ENCODE measurements at places on chromosomes 12 and 14.

- DNase-seq, result no peak
These were observed 45.8 kb upstream of the IQSEC3 start for GRCh38 chr12:20757-21156.

GRCh38 chr12:13004361-13004760 is 4.3 kb upstream of the HEBP1 start:
- no peak for DNase-seq

DNA sequence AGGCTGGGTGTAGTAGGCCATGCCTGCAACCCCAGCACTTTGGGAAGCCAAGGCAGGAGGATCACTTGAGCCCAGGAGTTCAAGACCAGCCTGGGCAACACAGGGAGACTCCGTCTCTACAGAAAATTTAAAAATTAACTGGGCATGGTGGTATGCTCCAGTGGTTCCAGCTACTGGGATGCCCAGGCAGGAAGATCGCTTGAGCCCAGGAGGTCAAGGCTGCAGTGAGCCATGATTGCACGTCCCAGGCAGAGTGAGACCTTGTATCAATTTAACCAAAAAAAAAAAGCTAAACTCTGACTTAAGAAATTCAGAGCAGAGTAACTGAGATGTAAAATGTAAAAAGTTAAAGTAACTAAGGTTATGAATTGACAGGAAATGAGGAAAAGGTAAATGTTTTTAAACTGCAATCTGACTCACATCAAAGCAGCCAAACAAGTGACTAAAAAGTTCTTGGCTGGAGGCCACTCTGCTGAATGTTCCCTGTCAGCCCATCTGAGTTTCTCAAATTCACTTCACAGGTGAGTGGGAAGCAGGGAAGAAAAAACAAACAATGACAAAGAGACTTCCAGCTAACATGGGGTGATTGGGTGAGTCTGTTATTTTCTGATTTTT is 21.3 kb downstream of the PRKD1 start:
- no peak for DNase-seq

- DNase-seq, result no peak
These were observed 811 bp downstream of the ACYP1 start for GRCh38 chr14:75063013-75063412.

GRCh38 chr12:123126294-123127181 is 24.4 kb downstream of the PITPNM2 start:
- DNase-seq, result no peak

GRCh38 chr12:19183121-19183838 is 53.7 kb downstream of the PLEKHA5 start:
- DNase-seq, result no peak

- DNase-seq, result no peak
These were observed 27.9 kb upstream of the CEBPE start for GRCh38 chr14:23146980-23147379.

- no peak for DNase-seq
These were observed 4.5 kb upstream of the NUMB start for GRCh38 chr14:73462815-73463214.

DNA sequence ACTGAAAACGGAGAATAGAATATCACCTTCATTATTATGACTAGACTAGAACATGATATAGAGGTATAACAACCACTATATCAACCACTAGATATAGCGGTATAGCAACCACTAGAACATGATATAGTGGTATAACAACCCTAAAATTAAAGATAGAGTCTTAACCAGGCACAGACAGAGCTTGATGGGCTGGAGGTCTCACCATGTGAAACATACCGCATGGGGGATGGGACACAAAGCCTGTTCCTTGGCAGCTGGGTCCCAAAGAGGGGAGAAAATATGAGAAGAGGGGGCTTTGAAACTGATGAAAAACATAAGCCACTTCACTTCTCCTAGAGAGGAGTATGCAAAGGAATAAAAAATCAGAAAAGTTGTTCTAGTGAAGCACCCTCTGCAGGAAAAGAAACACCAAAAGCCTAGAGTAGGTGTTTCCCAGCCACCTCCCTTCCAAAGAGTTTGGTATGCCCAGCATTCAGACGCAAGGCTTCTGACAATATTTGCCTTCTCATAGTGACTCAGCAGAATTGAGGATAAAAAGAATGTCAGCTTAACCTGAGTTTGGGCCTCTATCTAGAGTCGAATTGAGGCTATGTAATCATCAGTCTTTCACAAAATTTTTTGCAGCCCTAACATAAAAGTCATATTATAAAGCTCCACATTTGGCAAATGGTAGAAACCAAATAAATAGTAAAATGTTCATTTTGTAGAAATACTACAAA is 316.4 kb downstream of the NOVA1 start:
- no peak for DNase-seq

DNA sequence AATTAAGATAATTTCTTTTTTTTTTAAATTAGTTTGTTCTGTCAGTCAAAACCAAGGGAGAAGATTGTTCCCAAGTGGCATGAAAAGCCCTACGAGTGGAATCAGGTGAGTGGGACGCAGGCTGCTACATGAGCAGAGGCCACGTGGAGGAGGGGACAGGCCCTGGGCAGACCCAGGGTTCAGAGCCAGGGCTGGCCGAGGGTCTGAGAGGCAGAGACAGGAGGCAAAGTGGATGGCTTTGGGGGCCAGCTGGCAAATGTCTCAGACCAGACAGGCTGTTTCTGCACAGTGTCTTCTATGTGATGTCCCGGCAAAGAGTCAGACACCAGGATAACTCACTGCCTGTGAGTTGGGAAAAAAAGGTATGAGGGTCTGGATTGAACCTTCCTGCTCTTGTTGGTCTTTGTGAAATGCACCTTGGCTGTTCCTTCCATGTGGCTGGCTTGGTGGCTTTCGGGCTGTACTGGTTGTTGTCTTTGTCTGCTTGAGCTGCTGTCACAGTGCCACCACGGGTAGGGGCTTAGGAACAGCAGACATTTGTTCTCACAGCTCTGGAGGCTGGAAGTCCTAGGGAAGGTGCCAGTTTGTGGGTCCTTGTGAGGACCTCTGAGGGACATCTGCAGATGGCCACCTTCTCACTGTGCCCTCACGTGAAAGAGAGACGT is 35.8 kb upstream of the ASPG start:
- DNase-seq, result no peak

- no peak for DNase-seq
These were observed 16.4 kb downstream of the FOS start for GRCh38 chr14:75295061-75295461.

- no peak for DNase-seq
These were observed 118.9 kb downstream of the VEZT start for GRCh38 chr12:95336387-95337067.

DNA sequence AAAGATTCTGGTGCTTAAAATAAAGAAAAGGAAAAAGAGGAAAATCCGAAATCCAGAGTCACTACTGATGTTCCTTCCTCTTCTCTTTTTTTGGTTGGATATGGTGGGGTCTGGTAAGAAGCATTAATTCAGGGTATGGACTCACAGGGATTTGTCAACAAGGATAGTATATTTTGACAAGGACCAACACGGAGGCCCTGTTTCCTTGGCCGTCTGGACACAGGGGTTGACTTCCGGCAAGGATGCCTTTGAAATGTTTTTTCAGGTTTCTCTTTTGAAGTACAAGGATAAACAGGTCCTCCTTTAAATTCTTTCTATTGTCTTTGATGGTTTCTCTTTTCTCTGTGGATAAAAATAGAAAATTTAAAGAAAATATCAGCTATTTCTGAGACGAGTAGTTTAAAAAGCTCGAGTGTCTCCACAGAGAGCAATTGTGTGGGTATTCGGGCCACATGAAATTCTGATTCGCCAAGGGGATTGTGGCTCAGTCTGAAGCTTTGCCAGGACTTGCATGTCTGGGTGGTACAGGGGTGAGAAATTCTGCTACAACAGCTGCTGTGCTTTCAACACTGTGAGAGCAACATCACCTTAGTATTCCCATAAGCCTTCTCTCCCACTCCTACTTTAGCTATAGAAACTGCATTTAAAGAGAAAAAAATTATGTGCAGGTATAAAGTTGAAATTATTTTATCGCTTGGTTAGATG is 88.5 kb upstream of the CSRP2 start:
- no peak for DNase-seq

GRCh38 chr12:56804169-56804568 is 41.0 kb downstream of the HSD17B6 start:
- DNase-seq, result no peak

DNA sequence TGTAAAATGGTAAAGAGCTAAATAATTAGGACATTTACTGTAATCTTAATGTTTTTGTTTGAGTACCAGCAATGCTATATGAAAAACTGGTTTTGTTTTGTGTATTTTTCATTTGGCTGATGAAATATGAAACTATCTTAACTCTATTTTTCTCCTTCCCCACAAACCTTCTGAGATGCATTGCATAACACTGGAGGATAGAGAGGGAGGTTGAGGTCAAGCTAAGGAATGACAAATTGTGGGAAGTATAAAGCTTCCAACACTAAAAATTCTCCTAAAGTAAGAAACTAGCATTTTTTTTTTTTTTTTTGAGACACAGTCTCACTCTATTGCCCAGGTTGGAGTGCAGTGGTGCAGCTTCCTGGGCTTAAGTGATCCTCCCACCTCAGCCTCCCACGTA is 31.5 kb upstream of the SRP54 start:
- no peak for DNase-seq

DNA sequence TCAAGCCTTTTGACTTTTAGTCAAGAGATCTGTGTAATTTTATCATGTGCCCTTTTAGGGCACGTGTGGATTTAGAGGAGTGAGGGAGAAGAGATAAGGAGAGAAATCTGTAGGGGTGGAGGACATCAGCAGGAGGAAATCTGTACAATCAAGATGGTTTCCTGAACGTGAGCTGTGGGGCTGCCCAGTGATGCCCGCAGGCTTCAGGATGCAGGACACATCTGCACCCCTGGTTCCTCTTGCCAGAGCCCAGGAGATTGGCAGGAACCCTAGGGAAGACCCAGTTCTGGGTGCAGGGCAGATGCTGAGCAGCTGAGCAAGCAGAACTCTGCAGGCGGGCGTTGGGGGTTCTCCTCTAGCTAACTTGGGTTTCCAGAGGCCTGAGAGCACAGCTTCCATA is 11.6 kb upstream of the TESPA1 start:
- DNase-seq, result no peak

- DNase-seq, result no peak
These were observed 31.8 kb upstream of the DNM1L start for GRCh38 chr12:32647275-32647674.

- no peak for DNase-seq
These were observed 293.0 kb upstream of the NAV3 start for GRCh38 chr12:77537663-77538062.
